ENCODE measurements at places on chromosomes 5 and 9.

GRCh38 chr5:56093970-56094369 lies 99.2 kb upstream of the IL6ST start:
- DNase-seq, result no peak

DNA sequence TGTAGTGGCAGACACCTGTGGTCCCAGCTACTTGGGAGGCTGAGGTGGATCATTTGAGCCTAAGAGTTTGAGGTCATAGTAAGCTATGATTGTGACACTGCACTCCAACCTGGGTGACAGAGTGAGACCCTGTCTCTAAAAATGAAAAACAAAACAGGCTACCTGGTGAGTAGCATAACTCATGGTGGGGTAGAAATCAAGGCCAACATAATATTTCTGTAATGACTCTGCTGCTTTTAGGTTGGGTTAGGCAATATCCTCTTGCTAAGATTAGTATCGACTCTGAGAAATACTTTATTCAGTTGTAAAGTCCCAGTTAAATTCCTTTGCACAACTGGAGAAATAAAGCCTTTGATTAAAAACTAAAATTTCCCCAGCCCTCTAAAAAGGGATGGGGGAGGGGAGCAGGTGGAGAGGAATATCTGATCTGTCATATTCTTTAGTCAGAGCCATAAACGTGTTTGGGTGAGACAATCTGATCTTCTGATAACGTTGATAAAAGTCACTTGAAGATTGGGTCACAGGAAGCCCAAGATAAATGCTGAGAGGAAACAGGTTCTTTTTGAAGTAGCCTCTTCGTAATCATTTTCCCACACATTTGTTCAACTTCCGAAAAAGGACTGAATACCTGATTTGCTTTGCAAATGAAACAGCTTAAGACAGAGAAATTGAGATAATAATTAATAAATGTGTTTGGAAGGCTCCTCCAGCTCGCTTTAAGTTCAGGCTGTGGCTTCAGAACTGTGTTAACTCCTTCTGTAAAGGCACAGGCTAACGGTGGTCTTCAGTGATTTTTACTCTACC lies 14.9 kb downstream of the IL4 start:
- DNase-seq, result no peak

GRCh38 chr5:113447498-113448050 lies 12.8 kb upstream of the TSSK1B start:
- no peak for DNase-seq

GRCh38 chr5:94312298-94312697 lies 306.1 kb downstream of the KIAA0825 start:
- no peak for DNase-seq

GRCh38 chr5:105978011-105978410 lies 1692.7 kb downstream of the EFNA5 start:
- DNase-seq, result no peak

- DNase-seq, result no peak
These were observed 6.5 kb downstream of the CAST start for GRCh38 chr5:96668725-96669124.

GRCh38 chr9:98908897-98909634 lies 34.6 kb upstream of the COL15A1 start:
- no peak for DNase-seq

- no peak for DNase-seq
These were observed 46.5 kb upstream of the FAT2 start for GRCh38 chr5:151637676-151638075.

DNA sequence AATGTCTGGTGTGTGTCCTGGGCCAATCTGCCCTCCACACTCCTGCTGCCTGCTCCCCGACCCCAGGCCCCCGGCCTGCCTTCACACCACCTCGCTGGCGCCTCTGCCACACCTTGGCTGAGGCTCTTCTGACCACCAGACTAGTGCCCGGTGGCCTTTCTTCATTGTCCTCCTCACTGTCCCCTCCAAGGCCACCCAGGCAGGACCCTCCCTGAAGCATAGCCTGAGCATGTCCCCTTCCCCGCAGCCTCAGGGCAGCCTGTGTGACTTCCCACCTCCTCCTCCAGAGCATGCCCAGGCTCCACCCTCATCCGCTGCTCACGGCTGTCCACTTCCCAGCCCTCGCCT lies 154.6 kb downstream of the OLFM1 start:
- DNase-seq, result no peak

DNA sequence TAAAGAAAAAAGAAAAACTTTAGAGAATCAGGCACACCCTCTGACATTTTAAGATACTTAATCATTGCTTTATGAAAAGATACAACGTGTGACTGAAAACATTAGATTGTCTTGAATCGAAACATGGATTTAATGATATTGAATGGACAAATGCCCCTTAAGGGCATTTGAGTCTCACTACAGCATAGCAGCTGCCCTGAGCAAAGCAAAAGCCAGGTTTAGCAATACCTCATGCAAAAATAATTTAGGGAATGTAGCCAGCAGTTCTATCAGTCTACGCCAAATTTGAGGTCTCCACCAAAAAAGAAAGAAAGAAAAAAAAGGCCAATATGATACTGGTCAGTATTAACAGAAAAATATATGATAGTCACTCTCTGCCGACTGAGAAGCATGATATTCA lies 56.6 kb upstream of the LMNB1 start:
- DNase-seq, result no peak

GRCh38 chr5:81850501-81851357 lies 99.8 kb upstream of the SSBP2 start:
- no peak for DNase-seq

DNA sequence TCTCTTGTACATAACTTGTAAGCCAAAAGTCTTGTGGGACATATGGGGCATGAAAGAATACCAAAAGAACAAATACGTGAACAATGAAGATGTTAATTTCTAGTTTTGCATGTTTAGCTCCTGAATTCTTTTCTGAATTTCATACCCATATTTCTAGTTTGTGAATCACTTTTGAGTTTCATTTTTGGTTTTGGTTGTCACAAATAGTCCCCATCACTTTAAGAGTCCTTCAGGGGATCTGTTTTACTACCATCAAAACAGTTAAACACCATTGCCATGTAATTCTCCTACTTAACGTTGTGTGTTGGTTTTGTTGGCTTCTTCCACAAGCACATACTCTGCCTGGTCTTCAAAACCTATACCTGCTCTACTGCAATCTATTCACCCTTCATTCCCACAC lies 27.0 kb downstream of the VCAN start:
- DNase-seq, result no peak

DNA sequence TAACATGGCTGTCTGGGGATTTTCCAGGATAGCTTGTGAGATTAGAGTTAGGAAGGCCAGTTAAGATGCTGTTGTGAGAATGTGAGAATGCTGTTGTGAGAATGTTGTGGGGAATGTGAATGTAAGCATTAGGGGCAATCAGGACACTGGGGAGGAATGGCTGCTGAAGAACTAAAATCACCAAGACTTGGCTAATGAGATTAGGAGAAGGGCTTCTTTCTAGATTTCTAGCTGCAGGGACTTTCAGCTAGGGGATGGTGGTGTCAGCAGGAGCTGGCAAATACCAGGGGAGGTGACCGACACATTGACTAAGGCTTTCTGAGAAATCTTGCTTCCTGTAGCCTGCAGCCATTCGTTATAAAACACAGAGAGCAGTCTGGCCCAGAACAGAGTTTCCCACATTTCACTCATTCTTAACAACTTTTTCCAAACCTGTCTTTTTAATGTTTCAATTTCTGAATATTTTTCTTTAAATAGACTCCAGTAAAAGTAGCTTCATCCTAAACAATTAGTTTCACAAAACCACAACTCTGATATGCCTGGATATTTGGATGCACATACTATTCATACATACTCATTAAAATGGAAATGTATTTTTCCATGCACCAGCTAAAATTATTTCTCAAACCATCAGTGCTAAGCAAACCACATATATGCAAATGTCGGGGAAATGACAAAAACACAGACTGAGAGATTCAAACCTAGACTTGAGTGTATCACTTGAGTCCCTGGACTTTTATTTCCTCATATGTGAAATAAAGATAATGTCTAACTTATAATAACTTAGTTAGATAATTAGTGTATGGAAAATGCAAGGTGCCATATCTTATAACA lies 89.3 kb upstream of the TNC start:
- no peak for DNase-seq

GRCh38 chr9:136723989-136724388 lies 11.6 kb downstream of the DIPK1B start:
- no peak for DNase-seq

DNA sequence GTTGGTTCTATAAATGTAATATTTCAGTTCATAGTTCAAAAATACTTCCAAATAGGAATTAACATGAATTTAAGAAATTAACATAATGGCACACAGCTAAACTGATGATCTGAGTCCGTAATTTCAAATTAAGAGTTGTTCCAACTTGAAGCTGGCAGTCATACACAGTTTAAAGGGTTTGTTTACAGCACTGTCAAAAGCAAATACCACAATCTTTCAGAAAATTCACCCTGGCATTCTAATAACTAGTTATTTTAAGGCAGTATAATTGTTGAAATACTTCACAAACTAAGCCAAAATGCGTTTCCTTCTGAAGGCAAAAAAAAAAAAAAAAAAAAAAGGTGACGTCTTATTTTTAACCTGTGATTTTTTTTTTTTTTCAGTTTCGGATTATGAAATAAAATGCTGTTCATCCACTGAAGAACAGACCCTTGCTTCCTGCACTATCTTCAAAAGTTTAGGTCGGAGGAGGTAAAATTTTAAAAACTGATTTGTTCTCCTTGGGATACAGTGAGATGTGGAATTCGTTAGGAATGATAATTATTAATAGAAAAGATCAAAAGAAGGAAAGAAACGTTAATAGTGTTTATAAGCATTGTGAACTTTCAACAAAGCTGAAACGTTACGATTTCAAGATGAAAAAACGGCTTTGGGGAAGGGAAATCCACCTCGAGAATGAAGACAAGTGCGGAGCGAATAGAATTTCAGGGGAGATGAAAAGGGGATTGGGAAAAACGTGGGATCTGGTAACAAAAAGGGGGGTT lies 850 bp downstream of the IL6ST start:
- peak; percentile 69 for DNase-seq

- DNase-seq, result no peak
These were observed 34.6 kb upstream of the LRRTM2 start for GRCh38 chr5:138909734-138910133.
